ENCODE measurements at places on chromosomes 7 and 10.

DNA sequence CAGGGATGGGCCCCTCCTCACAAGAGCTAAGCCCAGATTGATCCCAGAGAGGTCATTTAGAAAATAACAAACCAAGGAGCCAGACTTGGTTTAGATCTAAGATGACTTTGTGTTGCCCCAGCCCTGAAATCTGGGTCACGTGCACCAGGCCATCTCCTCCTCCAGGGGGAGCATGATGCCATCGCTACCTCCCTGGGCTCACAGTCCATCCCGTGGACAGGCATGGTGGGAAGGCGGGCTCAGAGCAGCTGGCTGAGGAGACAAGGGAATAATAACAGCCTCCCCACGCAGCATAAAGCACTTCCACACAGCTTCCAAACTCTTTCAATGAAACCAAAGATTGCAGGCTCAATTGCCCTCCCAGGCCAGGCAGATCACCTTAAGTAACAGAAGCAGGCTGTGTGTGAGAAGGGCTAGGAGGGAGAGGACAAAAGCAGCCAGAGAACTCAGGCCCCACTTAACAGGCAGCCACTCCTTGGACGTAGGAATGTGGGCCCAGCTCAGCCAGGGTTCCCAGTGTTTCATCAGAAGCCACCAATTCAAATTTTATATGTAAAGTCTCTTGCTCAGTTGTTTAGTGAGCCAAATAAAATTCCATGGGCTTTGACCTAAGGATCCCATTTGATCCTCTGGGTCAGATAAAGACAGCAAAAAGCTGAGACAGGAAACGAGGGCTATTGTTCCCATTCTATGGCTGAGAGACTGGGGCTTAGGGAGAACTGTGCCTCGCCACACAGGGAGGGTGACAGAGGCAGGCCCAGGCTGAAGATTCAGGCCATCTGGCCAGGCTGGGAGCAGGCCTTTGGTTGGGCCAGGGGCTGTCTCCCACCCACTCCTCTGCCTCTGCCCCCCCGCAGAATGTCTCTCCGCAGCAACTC is 100.2 kb downstream of the COL13A1 start:
- peak; percentile 40 for DNase-seq

GRCh38 chr7:11430841-11431240 is 401.2 kb downstream of the THSD7A start:
- DNase-seq, result no peak

DNA sequence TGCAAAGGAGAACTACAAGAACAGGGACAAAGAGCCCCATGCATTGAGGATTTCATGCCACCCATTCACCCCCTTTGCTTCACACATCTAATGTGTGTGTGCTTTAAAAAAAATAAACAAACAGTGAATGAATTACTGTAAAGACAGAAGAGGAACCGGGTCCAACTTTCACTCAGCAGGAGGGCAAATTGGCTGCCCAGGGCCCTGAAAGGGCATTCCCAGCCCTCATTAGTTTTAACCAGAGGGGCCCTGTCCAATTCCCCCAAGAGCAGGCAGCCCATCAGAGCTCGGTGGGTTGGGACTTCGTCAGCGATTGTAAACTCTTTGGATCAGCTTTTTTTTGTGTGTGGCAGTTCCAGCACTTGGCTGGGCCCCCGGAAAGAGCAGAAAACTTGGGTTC is 73.6 kb upstream of the PDZD8 start:
- DNase-seq, result no peak

DNA sequence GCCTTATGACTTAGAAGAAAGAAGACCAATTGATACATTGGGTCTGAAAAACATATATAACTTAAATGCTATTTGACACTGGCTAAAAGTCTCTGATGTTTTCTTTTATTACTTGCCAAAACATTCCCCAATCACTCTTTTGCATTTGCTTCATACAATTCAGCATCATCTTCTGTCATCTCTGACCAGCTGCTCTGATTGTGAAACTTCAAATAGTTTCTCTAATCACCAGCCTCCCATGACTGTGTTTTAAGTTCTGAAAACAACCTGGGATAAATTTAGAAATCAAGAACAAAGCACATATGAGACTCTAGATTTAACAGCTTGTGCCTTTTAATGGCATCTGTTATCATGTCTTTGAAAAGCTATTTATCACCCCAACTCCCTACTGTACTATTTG is 208.4 kb upstream of the KCND2 start:
- no peak for DNase-seq

GRCh38 chr7:112882511-112882910 is 92.3 kb upstream of the TMEM168 start:
- DNase-seq, result no peak

DNA sequence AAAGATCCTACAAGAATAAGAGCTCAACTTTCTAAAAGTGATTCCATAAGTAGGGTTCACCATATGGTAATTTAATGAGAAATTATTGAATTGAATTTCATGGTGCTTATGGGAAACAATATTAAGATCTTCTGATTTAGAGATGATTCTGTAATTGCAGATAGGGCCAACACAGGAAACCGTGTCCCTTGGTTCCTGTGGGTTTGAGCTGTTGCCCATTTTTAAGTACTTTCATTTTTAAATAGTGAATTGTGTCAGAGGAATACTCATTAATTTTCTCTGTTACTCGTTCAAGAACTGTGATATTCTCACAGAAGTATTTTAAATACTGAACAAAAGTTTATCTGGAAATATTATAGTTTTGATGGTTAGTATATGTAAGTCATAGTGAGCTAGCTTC is 129.2 kb downstream of the SRI start:
- no peak for DNase-seq

- no peak for DNase-seq
These were observed 119.1 kb upstream of the PFKP start for GRCh38 chr10:2948127-2948854.

DNA sequence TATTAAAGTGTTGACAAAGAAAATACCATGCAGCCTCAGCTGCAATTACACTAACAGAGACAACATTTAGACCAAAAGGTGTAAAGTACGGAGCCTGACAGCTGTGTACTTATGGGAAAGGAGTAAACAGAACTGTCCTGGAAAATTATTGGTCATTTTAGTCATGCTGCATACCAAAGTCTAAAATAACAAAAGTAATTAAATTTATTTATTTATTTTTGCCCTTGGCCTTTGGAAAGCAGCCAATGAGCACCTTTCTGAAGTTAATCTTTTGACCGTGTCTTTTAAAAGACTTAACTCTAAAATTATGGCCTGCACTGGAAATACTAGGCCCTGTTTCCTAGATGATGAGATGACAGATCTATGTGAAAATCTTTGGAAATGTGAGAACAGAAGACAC is 597.6 kb downstream of the NXPH1 start:
- no peak for DNase-seq

DNA sequence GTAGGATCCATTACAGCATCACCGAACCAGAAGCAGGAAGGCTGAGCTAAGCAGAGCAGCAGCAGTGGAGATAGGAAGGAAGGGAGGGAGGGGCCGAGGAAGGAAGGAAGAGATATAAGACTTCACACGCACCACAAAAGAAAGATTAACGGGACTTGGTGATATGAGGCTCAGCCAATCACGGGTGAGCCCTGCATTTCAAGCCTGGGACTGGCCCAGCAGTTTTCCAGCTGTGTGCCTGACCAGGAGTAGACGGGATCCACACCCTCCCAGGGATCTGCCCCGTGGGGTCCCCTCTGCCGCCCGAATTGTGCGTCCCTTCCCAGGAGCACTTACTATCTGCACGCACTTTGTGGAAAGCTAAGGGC is 16.2 kb downstream of the ATG9B start:
- DNase-seq, result no peak

- no peak for DNase-seq
These were observed 5.9 kb upstream of the EBF3 start for GRCh38 chr10:129969911-129970464.

DNA sequence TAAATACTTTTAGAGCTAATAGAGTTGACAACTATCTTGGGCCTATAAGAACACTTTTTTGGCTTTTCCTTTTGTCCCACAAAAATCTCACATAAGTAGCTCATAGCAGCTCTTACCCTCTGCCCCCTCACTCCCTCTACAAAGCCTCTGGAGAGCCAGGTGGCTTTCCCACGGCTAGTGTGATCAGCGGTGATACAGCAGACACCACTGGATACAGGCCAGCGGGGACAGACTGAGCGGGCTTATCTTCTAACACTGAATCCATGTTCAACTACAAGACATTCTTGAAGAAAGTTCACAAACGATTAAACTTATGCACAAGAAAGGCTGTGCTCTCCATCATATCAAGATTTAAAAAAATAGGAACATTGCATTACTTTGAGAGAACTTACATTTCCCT is 377.2 kb downstream of the PARD3 start:
- DNase-seq, result no peak

GRCh38 chr7:83732305-83732704 is 83.4 kb upstream of the SEMA3E start:
- DNase-seq, result no peak

GRCh38 chr7:22801912-22802311 is 20.7 kb downstream of the TOMM7 start:
- DNase-seq, result no peak

- DNase-seq, result no peak
These were observed 101.8 kb downstream of the MKI67 start for GRCh38 chr10:128024426-128024825.

DNA sequence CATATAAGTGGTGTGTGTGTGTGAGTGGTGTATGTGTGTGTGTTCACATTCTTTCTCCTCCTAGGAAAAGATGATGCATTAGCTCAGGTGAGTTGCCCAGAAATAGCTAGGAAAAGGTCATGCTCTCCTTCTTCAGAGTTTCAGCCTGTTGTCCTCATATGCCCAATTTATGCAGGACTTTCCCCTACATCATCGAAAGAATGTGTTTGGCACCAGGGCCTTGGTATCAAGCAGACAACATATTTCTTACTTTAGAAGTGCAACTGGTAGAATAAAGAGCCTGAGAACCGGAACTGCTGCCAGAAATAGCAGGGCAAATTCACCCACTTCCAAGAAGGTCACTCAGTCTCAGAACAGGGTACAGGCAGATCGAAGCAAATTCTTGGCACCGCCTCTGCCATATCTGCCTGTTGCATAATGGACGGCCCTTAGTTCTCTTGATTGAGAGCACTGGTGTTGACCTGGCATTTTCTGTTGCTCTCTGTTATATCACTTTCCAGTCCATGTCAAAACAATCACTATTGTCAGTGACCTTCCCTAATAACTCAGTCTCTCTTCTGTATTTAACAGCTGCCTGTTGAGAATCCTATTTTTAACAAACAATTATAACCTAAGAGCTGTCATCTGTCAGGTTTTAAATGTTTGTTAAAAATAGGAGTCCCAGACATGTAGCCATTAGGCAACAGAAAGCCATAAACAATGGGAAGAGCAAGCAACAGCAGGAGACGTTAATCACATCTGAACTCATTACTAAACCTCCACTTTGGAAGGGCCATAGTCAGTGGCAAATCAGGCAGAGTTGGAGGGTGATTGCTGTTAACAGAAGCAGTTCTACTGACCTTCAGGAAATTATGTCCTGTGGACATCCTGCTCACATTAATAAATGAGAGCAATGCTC is 20.7 kb downstream of the ADRB1 start:
- no peak for DNase-seq

- no peak for DNase-seq
These were observed 150.7 kb upstream of the BET1 start for GRCh38 chr7:94154858-94155257.

GRCh38 chr7:145036604-145037405 is 201.0 kb upstream of the TPK1 start:
- DNase-seq, result no peak

DNA sequence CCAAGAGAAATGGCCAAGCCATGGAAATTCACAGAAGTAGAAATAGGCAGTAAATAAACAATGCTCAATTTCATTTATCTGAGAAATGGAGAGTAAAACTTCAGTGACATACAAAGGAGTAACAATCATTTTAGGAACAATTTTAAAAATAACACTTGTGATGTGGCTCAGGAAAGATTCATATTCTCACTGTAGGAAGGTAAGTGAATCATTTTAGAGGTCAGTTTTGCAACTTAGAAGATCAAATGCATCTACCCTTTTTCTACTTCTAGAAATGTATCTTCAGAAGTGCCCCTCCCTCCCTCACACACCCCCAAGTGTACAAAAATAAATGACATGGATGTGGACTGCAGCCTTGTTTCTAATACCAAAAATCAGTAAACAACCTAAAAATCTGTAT is 78.3 kb downstream of the ALOX5 start:
- no peak for DNase-seq

GRCh38 chr7:106190589-106191330 is 78.6 kb upstream of the SYPL1 start:
- no peak for DNase-seq

DNA sequence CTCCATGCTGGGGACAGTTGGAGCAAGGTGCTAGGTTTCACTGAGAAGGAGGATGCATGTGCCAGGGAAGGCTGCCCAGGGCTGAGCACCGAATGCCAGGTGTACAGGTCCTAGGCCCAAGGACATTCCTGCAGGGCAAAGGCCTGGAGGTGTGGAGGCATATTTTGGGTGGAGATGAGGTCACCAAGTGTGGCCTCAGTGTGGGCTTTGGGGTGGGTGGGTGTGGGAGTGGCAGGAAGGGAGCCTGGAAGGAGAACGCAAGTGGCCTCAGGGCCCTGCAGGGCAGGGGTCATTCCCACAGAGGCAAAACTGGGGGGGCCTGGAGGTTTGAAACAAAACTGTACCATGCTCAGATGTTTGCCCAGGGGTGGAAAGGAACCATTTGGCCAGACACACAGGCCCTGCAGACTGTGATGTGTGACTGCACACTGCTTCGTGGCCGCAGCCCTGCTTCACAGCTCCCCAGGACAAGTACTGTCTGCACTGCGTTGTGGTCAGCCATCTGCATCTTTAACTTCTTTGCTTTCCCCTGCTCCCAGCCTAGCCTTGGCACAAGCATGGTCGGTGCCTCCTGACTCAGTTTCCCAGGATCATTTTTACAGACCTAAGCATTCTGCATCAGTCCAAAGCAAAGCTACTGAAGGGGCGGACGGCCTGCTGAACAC is 5.1 kb downstream of the PLPP4 start:
- DNase-seq, result no peak

GRCh38 chr10:121595806-121596688 is 2.2 kb downstream of the FGFR2 start:
- DNase-seq, result no peak

DNA sequence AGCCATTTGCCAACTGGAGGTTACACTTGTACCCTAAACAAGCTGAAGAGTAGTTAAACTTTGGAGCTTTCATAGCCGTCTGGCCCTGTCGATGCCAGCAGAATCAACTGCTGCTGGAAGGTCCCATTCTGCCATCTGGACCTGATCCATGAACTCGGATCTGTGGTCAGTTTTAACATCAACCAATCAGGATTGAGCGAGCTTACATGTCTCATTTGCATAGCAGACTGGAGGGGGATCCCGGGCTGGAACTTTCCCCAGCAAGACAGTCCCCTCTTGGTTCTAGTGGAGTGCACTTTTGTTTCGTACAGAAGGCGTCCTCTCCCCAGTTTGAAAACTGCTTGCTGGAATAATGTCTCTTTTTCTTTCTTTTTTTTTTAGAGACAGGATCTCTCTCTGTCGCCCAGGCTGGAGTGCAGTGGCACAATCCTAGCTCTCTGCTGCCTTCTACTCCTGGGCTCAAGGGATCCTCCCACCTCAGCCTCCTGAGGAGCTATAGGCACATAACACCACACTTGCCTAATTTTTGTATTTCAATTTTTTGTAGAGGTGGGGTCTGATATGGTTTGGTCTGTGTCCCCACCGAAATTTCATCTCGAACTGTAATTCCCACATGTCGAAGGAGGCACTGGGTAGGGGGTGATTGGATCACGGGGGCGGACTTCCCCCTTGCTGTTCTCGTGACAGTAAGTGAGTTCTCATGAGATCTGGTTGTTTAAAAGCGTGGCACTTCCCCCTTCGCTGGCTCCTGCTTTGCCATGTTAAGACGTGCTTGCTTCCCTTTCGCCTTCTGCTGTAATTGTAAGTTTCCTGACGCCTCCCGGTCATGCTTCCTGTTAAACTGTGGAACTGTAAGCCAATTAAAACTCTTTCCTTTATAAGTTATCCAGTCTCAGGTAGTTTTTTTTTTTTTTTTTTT is 42.8 kb upstream of the SEPHS1 start:
- DNase-seq, result no peak

All from mesothelial cell of epicardium (in vitro differentiated cells).